ENCODE measurements at places on chromosomes 6 and 20.

DNA sequence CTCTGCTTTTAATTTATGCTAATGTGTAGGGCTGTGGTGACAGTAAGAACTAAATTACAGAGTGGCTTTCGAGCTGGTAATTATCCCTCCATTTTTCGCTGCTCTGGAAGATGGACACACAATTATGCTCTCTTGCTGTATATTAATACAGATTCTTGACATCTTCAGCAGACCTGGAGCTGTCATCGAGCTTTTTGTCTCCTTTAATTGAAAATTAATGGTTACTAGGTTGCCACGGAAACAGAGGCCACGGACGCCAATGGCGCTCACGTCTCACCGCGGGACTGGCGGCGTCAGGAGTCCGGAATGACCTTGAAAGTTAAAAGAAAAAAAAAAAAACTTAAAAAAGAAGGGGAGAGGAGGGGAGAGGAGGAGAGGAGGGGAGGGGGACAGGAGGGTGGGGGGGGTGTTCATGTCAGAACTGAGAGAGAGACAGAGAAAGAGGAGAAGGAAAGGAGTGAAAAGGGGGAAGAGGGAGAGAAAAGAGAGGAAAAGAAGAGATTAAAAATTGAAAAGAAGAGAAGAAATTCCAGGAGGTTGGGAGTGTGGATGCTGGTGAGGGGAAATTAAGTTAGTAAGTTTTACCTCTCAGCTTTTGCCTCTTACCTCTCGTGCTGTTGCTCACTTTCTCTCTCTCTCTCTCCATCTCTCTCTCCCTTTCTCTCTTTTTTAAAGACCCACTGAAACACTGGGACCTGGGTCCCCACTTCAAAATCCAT is 22.1 kb upstream of the FOXP4 start:
- no peak for DNase-seq

DNA sequence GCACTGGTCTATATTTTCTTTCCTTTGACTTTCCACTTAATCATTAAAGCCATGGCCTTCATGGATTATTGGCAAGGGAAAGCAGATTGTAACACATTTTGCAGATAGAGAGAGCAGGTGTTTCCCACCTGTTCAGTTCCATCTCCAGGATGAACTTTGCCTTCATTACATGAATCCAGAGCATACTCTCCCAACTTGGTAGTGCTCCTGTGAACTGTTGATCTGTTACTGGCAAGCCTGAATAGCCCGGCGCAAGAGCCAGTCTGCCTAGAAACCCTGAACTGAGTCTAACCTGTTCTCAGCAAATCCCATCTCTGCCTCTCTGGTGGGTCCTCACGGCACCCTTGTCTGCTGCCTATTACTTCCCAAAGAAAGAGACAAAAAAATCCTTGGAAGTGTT is 210.3 kb downstream of the PLCB1 start:
- DNase-seq, result no peak

- DNase-seq, result no peak
These were observed 6.5 kb downstream of the SLPI start for GRCh38 chr20:45247865-45248264.

- no peak for DNase-seq
These were observed 147.7 kb downstream of the KCNQ5 start for GRCh38 chr6:72769459-72770125.

DNA sequence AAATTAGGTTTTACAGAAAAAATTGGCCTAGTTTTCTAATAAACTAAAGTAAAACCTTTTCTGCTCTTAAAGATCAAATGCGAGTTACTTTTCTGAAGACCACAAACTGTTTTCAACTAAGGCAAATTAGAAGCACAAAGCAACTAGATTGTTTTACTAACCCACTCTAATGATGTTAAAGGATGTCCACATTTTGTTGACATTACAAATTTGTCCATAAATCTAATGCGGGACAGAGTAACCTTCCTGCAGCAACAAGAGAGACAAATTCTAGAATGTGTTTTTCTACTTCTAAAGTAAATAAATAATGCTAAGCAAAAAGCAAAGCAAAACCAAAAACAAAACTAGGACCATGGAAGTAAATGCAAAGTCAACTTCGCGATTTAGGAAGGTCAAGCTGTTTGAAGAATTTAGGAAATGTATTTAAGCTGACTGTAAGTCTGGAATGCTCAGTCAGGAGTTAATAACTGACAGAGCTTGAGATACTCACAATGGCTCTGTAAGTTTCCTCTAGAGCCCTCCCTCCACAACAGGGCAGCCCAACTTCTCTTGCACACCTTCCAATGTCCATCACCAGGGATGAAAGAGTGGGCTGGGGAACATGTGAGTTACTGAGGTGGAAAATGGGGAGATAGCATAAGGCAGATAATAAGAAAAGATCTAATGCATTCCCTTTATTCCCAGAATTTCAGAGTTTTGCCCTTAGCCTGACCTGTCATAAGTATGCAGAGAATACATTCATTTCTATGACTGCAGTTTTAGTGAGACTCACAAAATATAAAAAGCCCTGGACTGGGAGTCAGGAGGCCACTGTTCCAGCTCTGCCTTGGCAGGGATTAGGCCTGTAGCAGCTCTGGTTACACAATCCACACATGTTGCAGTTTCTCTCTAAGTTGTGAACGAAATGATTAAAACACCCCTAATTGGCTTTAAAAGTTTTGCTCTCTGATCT is 158.8 kb downstream of the FOXA2 start:
- DNase-seq, result no peak

Data from fibroblast of upper back skin (primary cell).